Left cardiac atrium (tissue), 4 donors: ENCODE measurements at places on chromosomes 12 and 14. TPM values are rescaled to one million over a fixed set of nuclear protein-coding genes. Genes with fewer than 3 reads are reported as not detected.

GRCh38 chr12:57889500-57889989 lies 43.0 kb upstream of the CTDSP2 start:
- peak; percentile 87 for DNase-seq

The SLC8A3 gene
- 0.62 TPM for total RNA-seq

DNA sequence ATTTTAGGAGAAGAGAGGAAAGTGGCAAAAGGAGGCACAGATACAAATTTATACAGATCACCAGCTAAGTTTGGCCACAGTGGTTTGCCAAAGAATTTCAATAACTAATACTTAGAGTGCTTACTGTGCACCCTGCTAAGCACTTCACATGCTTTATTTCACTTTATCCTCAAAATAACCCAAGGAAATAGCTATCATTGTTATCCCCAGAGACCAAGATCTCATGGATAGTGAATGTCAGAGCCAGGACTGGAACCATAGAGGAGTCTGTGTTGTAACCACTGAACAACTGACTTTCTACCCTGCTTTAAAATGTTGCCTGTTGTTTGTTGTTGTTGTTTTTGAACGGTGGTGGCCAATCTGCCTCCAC lies 1.3 kb upstream of the TCP11L2 start:
- no peak for DNase-seq

DNA sequence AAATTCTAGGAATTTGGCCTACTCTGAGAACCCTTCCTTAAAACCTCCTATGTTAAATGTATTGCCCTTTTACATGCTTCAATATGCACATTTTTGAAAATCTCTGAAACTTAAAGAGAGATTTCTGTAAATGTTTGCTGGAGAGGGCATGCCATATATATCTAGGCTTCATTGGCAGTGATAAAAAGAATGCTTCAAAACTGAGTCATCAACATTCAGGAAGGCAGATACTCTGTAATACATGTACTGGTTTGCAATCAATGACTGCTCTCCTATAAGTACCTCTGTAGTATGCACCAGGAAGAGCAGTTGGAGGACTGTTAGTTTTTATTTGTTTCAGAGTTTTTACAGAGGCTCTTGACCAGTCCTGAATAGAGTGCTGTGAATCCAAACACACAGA lies 739.9 kb downstream of the SLC16A7 start:
- no peak for DNase-seq

DNA sequence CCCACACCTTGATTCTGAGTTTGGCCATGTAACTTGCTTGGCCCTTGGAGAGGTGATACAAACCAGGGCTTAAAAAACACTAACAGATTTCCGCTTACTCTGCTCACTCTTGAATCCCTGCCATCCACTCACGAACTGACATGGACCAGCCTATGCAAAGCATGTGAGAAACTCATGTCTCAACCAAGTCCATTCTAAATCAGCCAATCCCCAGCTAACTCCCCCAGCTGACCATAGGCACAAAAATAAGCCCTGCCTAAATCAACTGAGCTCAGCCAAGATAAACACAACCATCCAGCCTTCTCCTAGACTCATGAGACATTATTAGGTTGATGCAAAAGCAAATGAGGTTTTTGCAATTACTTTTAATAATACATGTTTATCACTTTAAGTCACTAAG lies 353.9 kb upstream of the TBX3 start:
- DNase-seq: no peak

The MYH6 gene
- 10,415 TPM for total RNA-seq

The GDF3 gene
- 0.26 TPM for total RNA-seq

The GLIPR1L2 gene
- total RNA-seq: 1.7 TPM

DNA sequence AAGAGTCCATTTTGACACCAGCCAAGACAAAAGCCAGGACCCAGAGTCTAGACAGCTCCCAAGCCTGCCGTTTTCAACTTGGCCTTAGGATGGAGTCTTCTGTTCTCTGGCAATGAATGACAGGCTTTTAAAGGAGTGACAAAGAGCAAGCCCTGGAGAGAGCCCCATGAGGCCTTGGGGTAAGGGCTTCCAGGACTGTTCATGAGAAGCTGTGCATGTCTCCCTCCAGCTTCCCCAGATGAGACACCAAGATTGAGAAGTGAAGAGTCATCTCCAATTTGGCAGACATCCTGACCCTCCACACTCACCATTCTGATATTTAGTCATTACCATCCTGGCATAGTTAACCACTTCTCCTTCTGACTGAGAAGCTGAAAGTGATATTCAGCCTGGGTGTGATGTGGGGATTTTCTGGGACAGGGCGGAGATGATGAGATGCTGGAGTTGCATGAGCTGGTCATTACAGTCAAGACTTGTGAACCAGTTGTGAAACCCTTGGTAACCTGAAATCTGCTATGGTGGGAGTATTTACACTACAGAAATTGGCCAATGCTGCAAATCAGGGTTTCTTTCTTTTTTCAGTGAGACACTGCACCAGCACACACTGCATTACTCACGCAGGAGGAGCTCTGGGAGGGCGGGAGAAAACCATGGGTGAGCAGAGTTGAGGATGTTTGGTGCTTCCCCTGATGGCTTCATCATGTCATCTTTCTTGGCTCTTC lies 77.8 kb downstream of the VCPKMT start:
- no peak for DNase-seq
